ENCODE measurements at places on chromosomes 1 and 21.

GRCh38 chr1:201895913-201896807, 7.5 kb downstream of the SHISA4 start:
- peak; percentile 80 for DNase-seq

GRCh38 chr1:178885869-178886268, 15.0 kb upstream of the ANGPTL1 start:
- no peak for DNase-seq

DNA sequence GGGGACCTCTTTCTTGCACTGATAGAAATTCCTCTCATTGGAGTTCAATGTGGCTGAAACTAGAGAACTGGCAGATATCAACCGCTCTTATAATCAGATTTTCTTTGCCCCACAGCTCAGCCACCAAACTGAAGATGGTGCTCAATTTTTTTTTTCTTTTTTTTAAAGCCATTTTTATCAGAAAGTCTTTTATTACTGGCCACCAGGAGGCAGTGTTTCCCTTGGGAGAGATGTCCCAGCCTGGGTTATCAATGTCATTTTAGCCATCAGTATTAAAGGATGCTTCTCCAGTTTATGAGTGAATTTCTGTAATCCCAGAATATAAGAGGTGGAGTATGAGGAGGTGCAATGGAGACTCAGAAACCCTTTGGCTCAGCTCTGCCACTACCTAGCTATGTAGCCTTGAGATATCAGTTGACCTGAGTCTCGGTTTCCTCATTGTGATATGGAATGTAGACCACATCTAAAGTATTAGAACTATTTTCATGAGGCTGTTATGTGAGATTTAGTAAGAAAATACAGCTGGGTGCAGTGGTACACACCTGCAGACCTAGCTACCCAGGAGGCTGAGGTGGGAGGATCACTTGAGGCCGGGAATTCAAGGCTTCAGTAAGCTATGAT, 27.6 kb downstream of the CD244 start:
- DNase-seq, result peak; percentile 50

GRCh38 chr1:22527555-22528296, 35.6 kb upstream of the EPHA8 start:
- no peak for DNase-seq

GRCh38 chr1:206461602-206462455, 8.4 kb upstream of the IKBKE start:
- DNase-seq, result peak; percentile 89

GRCh38 chr1:44336668-44337067, 18.4 kb downstream of the ERI3 start:
- DNase-seq, result no peak

Measured in CD4-positive, alpha-beta T cell treated with Interleukin-2 at 100 ng/mL for 4 hours (primary cell).